Osteocyte (in vitro differentiated cells): ENCODE measurements at places on chromosomes 4 and X. TPM values are rescaled to one million over a fixed set of nuclear protein-coding genes. Genes with fewer than 3 reads are reported as not detected.

AMOT gene
- 6.7 and 7.2 TPM in 2 replicates for total RNA-seq

MBNL3 gene
- total RNA-seq, result 7.3 and 7.7 TPM in 2 replicates

MAGEC1 gene
- not detected in 2 replicates for total RNA-seq

F8A3 gene
- 4.0 and 5.6 TPM in 2 replicates for total RNA-seq

TECRL gene
- total RNA-seq, result not detected in 2 replicates

PAGE2 gene
- not detected in 2 replicates for total RNA-seq

RTL9 gene
- total RNA-seq, result 0.05 TPM in 1 of 2 replicates, not detected in the other

NEUROG2 gene
- total RNA-seq, result not detected in 2 replicates

NEIL3 gene
- total RNA-seq, result 2.1 and 2.3 TPM in 2 replicates

PPARGC1A gene
- 10.2 and 11.8 TPM in 2 replicates for total RNA-seq

TEX13C gene
- not detected in 2 replicates for total RNA-seq

F11 gene
- total RNA-seq, result not detected in 2 replicates

CENPVL3 gene
- total RNA-seq, result 0.18 TPM in 1 of 2 replicates, not detected in the other

RASL11B gene
- total RNA-seq, result 0.73 and 0.94 TPM in 2 replicates
